ENCODE measurements at places on chromosomes 12 and 14.

- DNase-seq = no peak
Observed at GRCh38 chr12:68498736-68499135, 112.0 kb upstream of the RAP1B start.

DNA sequence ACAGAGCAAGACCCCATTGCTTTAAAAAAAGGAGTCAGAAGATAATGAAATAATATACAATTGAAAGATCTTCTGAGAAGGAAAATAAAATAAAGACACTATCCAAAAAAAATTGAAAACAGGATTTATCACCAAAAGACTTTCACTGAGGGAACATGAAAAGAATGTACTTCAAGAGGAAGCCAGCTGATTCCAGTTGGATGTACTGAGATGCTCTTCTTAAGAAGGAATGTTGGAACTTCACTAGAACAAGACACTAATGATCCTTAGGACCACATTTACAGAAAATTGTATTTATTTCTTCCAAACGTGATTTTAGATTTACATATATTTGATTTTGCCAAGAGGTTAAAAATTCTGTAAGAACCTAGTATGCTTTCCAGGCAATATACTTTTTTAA is 65.6 kb upstream of the CNOT2 start:
- DNase-seq = no peak

DNA sequence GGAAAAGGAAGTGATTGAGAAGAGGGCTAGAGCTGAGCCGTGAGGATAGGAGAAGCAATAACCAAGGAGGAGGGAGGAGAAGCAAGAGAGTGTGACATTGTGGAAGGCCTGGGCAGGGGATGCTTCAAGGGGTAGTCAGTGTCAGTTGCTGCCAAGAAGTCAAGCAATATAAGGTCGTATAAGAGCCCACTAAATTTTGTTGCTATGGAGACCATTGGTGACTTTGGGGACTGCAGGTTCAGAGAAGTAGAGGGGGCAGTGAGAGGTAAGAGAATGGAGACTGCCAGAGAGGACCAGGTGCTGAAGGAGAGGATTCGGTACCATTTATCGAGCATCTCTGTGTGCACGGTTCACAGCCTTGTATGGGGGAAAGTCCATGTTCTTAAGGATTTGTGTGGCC is 3.1 kb upstream of the ATXN3 start:
- DNase-seq = no peak

DNA sequence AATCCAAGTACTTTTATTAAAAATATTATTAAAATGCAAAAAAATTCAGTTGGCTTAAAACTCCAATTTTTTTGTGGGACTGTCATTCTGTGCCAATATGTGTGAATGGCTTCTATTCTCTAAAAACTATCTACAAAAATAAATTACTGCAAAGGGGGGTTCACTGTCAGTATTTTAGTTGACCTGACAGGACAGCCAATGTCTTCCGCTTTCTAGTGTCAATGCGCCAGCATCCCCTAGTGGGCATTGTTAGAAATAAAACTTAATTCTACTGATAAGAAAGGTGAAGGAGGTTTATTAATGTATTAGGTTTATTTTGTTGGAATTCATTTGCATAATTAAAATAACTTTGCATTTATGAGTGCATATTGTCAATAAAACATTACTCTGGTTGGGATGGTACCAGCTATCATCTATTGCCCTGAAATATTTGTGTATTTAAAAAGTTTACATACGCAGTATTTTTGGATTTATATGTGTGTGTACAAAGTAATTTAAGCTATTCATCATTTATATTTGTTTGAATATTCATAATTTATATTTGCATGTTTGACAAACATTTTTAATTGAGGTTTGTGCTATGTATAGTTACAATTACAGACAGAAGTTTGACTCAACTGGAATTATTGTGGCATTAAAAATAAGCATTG is 527.2 kb downstream of the FLRT2 start:
- peak; percentile 27 for DNase-seq

GRCh38 chr12:93297032-93297431 is 80.7 kb upstream of the NUDT4 start:
- DNase-seq = no peak

GRCh38 chr12:98439471-98439951 is 75.9 kb upstream of the TMPO start:
- no peak for DNase-seq

DNA sequence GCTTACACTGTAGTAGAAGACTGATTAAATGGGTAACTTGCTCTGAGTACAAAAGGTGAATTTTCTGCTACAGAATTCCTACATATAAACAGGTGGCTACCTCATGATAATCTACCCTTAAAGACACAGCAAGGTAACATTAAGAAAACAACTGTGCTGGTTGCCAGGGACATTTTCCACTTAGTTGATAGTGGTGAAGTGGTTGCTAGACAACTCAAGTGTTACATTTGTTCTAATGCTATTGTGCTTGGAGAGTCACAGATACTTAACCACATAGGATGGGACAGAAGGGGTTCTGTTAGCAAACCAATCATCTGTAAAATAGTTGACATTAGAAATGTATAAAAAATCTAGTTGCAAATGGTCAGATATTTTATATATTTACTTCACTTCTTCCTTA is 870.3 kb upstream of the SEL1L start:
- DNase-seq = no peak

GRCh38 chr14:24310265-24310645 is 315 bp downstream of the LTB4R2 start:
- no peak for DNase-seq

DNA sequence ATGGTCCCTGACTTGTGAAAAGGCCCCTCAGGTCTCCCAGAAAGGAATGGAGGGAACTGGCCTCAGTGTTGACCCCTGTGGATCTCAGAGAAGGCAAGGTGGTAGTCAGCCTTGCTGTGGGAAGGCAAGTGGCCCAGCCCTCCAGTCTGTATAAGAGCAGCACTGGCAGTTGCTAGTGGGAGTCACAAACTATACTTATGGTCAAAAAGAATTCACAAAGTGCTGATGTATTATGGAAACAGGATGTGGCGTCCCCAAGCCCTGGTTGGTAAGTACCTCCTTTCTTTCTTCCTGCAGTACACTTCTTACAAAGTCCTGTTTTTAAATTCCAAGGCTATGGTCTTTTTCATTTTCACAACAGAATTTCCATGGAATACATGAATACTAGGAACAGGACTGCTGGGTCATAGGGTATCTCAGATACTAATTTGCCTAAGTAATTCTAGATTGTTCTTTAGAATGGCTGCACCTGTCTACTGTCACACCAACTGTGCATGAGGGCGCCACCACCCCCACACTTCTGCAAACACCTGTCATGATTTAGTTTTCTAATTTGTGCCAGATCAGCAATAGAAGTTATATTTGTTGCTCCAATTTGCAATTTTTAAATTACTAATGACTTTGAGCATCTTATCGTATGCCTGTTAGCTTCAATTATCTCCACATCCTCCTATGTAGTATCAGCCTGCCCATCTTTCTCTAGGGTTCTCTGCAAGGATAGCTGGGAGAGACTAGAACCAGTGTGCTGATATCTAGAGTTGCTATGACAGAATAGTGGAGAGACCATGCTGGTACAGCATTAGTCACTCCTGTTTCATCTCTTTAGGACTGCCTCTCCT is 40.7 kb upstream of the TMEM263 start:
- no peak for DNase-seq

DNA sequence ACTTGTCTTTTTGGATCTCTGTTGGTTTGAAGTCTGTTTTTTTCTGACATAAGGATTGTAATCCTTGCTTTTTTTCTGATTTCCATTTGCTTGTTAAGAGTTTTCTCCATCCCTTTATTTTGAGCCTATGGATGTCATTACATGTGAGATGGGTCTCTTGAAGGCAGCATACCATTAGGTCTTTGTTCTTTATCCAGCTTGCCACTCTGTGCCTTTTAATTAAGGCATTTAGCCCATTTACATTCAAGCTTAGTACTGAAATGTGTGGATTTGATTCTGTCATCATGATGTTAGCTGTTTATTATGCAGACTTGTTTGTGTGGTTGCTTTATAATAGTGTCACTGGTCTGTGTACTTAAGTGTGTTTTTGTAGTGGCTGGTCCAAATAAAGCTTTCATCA is 100.0 kb downstream of the CCDC91 start:
- DNase-seq = no peak

DNA sequence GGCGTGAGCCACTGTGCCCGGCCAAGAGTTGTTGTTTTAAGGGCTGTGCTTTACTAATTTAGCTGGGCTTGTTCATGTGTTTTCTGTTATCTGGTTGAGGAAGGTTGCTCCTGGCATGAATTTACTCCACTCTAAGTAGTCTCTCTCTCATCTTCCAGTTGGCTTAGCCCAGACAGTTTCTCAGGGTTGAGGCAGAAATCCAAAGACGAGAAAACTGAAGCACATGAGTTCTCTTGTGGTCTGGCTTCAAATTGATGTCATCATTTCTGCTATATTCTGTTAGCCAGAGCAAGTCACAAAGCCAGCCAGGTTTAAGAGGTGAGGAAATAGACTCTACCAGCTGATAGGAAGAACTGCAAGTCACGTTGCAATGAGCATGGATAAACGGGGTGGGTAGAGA is 57.9 kb downstream of the E2F7 start:
- DNase-seq = no peak

DNA sequence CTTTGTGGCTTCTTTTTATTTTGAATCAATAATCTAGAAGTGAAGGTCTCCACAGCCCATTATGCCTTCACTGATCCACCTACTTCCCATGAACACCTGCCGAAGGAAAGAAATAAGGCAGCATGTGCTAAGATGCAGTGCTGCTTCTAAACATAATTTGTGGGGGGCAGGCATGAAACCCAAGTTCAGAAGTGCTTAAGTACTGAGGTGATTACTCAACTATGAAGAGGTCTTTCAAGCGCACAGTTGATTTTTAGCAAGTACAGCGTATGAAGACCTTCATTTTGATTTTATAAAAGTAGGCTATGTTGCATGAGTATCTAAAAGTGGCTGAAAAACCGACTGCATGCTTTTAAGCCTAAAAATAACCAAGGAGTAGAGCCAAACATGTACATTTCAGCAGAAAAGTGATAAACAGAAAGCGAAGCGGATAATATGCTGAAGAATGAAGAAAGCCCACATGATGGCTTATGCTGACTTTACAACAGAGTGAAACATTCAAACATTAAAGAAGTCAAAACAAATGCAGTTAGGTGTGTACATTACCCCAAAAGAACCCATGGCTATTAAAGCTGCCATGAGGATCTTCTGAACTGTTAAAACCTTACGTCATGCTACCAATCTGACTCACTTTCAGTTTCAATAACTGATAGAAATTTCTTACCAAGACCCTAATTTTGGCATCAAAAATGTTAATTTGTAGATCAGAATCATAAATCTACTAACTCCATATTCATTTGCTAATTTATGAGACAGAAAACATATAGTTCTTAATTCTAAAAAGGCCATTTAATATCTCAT is 29.3 kb downstream of the KICS2 start:
- DNase-seq = no peak

- no peak for DNase-seq
Observed at GRCh38 chr12:116474331-116474730, 84.8 kb upstream of the MAP1LC3B2 start.

GRCh38 chr12:128592220-128592744 is 231.5 kb downstream of the SLC15A4 start:
- DNase-seq = no peak

GRCh38 chr12:31368666-31369361 is 42.9 kb upstream of the SINHCAF start:
- DNase-seq = no peak

GRCh38 chr14:90319173-90319572 is 12.6 kb downstream of the NRDE2 start:
- no peak for DNase-seq
